ENCODE measurements at places on chromosomes 16 and 17.

- no peaks in the 10 kb centered on the region for H3K36me3 ChIP-seq
- peak; percentile 96 for DNase-seq
- H3K27me3 ChIP-seq: no peaks in the 10 kb centered on the region
- no peak overlapping the region for H3K4me3 ChIP-seq
Measured at GRCh38 chr16:88759245-88759975, 25.6 kb downstream of the PIEZO1 start.

DNA sequence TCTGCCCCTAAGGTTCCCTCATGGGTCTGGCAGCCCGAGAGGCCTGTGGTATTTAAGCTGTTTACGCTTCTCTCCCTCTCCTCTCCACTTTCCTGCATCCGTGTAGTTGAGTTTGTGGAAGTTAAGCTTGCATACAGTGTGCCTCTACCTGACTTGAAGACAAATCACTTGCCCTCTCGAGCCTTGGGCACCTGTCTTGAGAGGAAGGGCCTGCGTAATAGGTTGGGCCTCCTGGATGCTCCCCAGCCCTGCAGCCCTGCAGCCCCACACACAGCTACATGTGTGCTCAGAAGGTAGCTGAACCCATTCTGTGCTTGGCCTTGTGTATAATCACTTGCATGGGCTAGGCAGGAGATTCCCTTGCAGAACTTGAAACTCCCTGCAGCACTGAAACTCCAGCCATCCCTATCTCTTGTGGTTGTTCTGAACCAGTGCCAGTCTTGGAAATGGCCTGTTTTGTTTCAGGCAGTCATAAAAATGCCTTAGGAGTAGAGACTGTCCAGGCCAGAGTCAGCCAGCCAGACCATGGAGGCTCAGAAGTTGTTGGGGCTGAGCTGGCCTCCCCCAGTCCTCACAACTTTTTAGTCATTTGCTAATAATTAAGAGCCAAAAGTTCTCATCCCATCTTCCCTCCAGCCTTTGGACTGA lies 134.6 kb downstream of the CLEC16A start:
- no peaks in the 10 kb centered on the region for H3K27me3 ChIP-seq
- no peak overlapping the region for H3K4me3 ChIP-seq
- H3K36me3 ChIP-seq: no peaks in the 10 kb centered on the region
- H3K27ac ChIP-seq: peak overlapping the region; percentile 80

DNA sequence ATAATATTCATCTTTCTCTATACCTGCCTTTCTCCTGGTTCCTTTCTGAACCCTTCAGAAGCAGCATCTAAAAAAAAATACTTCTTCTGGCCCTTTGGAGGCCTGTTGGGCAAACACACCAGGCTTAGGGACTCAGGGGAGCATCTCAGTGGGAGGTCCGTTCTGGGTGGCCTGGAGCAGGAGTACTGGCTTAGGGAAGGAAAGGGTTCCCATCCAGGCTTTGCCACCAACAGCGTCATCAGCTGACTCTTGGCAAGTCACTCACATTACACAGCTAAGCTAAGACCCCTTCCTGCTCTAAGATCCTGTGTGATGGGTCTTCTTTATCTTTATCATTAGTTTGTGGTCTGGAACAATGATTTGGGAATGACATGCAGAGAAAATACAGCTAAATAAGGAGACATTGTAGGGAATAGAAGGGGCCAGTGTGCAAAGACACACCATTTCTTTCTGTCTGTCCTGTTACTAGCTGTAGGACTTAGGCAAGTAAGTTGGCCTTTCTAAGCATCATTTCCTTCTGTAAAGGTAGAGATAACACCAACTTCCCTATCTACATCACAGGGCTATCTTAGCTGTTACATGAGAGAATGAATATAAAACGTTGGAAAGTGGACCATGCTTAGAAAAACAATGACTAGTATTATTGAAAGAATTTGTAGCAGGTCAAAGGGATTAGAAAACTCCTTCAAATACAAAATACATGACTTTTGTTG lies 9.9 kb downstream of the PCTP start:
- peaks cover 33% of the 10 kb centered on the region for H3K4me1 ChIP-seq
- H3K36me3 ChIP-seq: no peaks in the 10 kb centered on the region
- H3K27me3 ChIP-seq: no peaks in the 10 kb centered on the region
- DNase-seq: no peak
- no peak overlapping the region for H3K4me3 ChIP-seq
- no peak overlapping the region for H3K27ac ChIP-seq

GRCh38 chr17:77313831-77314230 lies 173.1 kb downstream of the SEC14L1 start:
- peak; percentile 50 for DNase-seq
- H3K4me1 ChIP-seq: peaks cover 46% of the 10 kb centered on the region
- no peaks in the 10 kb centered on the region for H3K27me3 ChIP-seq
- peak overlapping the region; percentile 34 for H3K27ac ChIP-seq
- H3K4me3 ChIP-seq: no peak overlapping the region

GRCh38 chr17:35345445-35345925 lies 27.9 kb downstream of the SLFN11 start:
- H3K4me3 ChIP-seq: peak overlapping the region; percentile 48
- H3K4me1 ChIP-seq: peaks cover 17% of the 10 kb centered on the region
- no peaks in the 10 kb centered on the region for H3K36me3 ChIP-seq
- no peak for DNase-seq

GRCh38 chr16:54398986-54399385 lies 112.4 kb upstream of the IRX3 start:
- no peaks in the 10 kb centered on the region for H3K4me1 ChIP-seq
- no peak for DNase-seq
- H3K4me3 ChIP-seq: no peak overlapping the region
- H3K27me3 ChIP-seq: no peaks in the 10 kb centered on the region
- no peaks in the 10 kb centered on the region for H3K36me3 ChIP-seq
- H3K27ac ChIP-seq: no peak overlapping the region

- peaks cover 19% of the 10 kb centered on the region for H3K4me1 ChIP-seq
- peak overlapping the region; percentile 53 for H3K4me3 ChIP-seq
- peak; percentile 66 for DNase-seq
- peak overlapping the region; percentile 80 for H3K27ac ChIP-seq
- no peaks in the 10 kb centered on the region for H3K27me3 ChIP-seq
- no peaks in the 10 kb centered on the region for H3K36me3 ChIP-seq
Measured at GRCh38 chr17:43125967-43126910, 1.1 kb upstream of the BRCA1 start.

- no peak overlapping the region for H3K27ac ChIP-seq
- DNase-seq: no peak
- no peaks in the 10 kb centered on the region for H3K27me3 ChIP-seq
- peaks cover 59% of the 10 kb centered on the region for H3K36me3 ChIP-seq
Measured at GRCh38 chr17:5416901-5417300, 2.6 kb downstream of the NUP88 start.

- peak; percentile 82 for DNase-seq
- no peaks in the 10 kb centered on the region for H3K36me3 ChIP-seq
- H3K4me3 ChIP-seq: peak overlapping the region; percentile 60
- peaks cover 55% of the 10 kb centered on the region for H3K4me1 ChIP-seq
- H3K27me3 ChIP-seq: no peaks in the 10 kb centered on the region
Measured at GRCh38 chr17:78923660-78924453, 1.3 kb downstream of the TIMP2 start.
